ENCODE measurements at places on chromosomes 7 and 10. TPM values are rescaled to one million over a fixed set of nuclear protein-coding genes. Genes with fewer than 3 reads are reported as not detected.

DNA sequence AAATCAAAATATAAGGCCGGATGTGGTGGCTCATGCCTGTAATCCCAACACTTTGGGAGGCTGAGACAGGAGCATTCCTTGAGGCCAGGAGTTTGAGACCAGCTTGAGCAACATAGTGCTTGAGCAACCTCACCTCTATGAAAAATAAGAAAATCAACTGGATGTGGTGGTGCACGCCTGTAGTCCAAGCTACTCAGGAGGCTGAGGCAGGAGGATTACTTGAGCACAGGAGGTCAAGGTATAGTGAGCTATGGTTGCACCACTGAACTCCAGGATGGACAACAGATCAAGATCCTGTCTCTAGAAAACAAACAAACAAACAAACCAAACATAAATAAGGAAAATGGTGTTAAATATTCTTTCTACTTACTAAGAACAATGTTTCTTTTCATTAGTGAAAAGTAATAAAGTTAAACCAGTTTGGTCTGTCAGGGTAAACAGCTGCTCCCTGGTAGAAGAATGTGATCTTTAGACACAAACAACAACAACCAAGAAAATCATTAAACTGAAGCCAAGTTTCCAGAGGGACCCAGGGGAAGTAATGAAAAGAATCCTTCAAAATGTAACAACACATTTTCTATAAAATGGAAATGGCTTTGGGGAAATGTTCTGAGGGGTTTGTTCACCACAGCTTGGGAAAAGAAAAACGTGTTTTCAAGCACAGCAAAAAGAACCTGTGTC is 17.5 kb upstream of the BAG3 start:
- H3K4me3 ChIP-seq, result no peak overlapping the region
- no peaks in the 10 kb centered on the region for H3K27me3 ChIP-seq
- no peak for DNase-seq

DNA sequence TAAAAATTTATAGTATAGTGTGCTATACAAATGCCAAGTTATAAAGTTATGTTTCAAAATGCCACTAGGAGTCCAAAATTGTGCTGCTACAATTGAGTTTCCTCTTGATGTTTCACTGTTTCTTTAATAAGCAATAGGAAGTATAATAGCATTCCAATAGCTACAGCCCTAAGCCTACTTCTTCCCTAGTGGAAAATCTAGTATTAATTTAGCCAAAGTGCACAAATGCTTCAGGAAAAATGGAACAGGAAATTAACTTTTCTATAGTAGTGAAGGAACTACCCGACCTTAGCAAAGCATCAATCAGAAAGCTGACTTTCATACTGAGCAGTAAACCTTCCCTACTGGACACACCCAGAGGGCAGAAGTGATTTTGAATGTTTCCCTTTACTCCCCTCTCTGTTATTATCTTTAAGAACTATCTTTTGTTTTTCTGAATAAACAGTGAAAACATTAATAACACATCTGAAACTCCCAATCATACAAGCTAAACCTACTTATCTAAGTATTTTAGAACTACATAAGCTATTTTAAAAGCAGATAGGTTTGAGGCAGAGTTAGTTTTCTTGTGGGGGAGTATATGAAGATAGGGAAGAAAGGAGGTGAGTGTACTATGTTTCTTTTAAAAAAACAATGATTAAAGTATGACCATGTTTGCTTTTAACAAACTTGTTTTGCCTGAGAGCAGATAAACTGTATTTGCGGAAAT is 13.7 kb downstream of the CPED1 start:
- no peaks in the 10 kb centered on the region for H3K27me3 ChIP-seq

DNA sequence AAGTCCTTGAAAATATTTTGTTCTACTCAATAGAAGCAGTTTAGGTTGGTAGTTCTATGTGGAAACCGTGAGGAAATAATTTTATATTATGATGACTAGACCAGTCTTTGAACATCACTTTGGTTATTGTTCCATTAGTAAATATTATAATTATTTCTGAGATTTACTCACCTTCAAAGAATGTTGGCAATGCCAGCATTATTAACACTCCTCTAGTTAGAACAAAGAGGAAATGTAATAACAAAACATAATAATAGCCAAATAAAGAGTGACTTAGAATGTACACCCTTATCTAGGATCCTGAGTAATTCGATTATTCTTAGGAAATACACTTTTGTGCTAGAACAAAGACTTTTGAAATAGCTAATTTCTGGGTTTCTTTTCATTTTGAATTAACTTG is 121.1 kb downstream of the CFTR start:
- no peak overlapping the region for H3K4me3 ChIP-seq
- H3K27me3 ChIP-seq, result no peaks in the 10 kb centered on the region
- H3K36me3 ChIP-seq, result no peaks in the 10 kb centered on the region
- DNase-seq, result no peak
- H3K4me1 ChIP-seq, result peaks cover 26% of the 10 kb centered on the region
- H3K27ac ChIP-seq, result no peak overlapping the region

GRCh38 chr7:157577061-157577460 is 240.3 kb downstream of the DNAJB6 start:
- H3K4me1 ChIP-seq, result no peaks in the 10 kb centered on the region
- no peak overlapping the region for H3K27ac ChIP-seq
- H3K36me3 ChIP-seq, result no peaks in the 10 kb centered on the region
- DNase-seq, result no peak
- no peak overlapping the region for H3K4me3 ChIP-seq

DNA sequence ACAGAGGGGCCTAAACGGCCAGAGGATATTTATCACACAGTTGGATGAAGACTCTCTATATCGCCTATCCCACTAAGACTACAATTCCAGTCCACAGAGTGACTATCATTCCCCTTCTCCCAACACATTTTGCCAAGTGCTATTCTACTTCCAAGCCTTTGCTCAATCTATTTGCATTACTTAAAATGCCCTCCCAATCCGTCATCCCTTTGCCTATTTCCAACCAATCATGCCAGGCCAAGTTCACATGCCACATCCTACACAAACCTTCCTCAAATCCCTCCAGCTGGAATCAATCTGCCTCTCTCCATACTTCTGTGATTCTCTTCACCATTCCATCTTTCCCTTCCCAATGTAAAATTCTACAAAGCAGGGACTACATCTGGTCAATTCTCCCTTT is 38.2 kb downstream of the SMURF1 start:
- no peaks in the 10 kb centered on the region for H3K27me3 ChIP-seq
- H3K4me1 ChIP-seq, result peaks cover 37% of the 10 kb centered on the region
- no peaks in the 10 kb centered on the region for H3K36me3 ChIP-seq
- no peak overlapping the region for H3K27ac ChIP-seq
- no peak overlapping the region for H3K4me3 ChIP-seq
- DNase-seq, result no peak

Gene SEMA3A
- total RNA-seq, result 55.4 TPM

DNA sequence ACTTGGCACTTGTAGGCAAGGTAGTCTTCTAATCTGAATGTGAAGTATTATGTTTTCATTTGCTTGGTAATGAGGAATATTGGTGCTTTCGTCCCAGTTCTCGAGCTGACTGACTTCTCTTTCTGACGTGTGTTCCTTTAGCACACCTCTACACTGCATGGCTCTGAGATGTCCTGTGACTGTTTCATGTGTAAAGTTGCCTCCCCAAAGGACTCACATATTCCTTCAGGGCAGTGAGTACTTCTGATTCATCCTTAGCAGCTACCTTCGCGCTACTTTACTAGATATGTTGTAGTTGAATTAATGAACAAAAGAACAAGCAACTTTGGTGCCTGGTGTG is 113.7 kb downstream of the EGFR start:
- H3K36me3 ChIP-seq, result no peaks in the 10 kb centered on the region
- no peak for DNase-seq
- H3K4me1 ChIP-seq, result peaks cover 40% of the 10 kb centered on the region
- no peaks in the 10 kb centered on the region for H3K27me3 ChIP-seq
- H3K27ac ChIP-seq, result peak overlapping the region; percentile 72

Gene FKBP9
- 74.3 TPM for total RNA-seq

Gene LDB3
- 0.09 TPM for total RNA-seq

GRCh38 chr7:23295401-23295697 is 3.8 kb upstream of the MALSU1 start:
- no peak overlapping the region for H3K27ac ChIP-seq
- H3K36me3 ChIP-seq, result no peaks in the 10 kb centered on the region
- H3K27me3 ChIP-seq, result no peaks in the 10 kb centered on the region
- no peak overlapping the region for H3K4me3 ChIP-seq

DNA sequence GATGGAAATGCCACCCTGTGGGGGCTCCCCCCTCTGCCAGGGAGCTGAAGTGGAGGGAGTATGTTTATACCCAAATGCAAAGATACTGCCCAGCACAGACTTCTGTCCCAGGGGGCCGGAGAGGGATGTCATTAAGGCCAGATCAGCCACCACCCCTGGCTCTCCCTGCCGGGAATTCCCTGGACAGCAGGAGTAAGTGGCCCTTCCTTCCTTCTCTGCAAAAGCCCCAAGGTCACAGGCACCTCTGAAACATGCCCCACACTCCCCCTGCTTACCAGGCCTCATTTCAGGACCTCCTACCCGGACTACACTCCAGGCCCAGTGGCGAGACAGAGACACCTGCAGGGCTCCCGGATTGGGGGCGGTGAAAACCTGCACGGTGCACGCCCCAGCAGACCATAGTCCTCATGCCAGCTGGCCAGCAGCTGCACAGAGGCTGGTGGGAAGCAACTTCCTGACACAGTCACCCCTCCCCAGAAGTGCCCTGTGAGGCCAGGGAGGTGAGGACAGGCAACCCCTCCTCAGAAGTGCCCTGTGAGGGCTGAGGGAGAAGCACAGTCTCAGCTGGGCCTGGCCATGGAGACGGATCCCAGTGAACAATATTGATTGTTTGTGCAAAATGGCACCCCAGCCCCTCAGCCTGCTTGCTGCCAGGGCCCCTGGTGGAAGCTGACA is 33.0 kb upstream of the RET start:
- H3K36me3 ChIP-seq, result no peaks in the 10 kb centered on the region
- no peak overlapping the region for H3K4me3 ChIP-seq
- H3K4me1 ChIP-seq, result no peaks in the 10 kb centered on the region
- no peak overlapping the region for H3K27ac ChIP-seq
- no peak for DNase-seq

DNA sequence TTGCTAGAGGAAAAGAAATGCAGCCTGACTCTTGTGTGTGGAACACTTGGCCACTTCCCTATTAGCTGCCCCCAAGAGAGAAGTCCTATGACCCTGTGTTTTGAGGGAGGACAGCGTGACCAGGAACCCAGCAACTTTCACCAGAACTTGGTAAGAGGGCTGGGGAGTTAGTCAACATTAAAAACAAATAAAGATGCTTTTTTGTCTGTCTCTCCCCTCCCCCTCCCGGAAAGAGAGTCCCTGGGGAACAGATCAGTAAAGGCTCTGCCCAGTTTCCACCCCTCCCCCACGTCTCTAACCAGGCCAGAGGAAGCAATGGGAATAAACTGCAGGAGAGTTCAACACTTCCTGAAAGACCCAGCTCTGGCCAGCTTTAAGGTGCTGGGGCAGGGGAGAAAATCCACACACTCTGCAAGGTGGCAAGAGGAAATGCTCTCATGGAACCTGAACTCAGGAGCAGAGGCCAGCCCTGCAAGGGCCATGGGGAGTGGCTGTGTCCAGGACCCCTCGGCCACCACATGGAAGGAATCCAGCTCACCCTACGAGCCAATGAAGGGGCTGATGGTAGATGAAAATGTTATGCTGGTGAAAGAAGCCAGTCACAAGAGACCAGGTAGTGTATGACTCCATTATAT is 21.5 kb downstream of the SH3PXD2A start:
- H3K36me3 ChIP-seq, result no peaks in the 10 kb centered on the region
- H3K27me3 ChIP-seq, result no peaks in the 10 kb centered on the region
- peaks cover 47% of the 10 kb centered on the region for H3K4me1 ChIP-seq
- DNase-seq, result no peak
- H3K27ac ChIP-seq, result no peak overlapping the region

DNA sequence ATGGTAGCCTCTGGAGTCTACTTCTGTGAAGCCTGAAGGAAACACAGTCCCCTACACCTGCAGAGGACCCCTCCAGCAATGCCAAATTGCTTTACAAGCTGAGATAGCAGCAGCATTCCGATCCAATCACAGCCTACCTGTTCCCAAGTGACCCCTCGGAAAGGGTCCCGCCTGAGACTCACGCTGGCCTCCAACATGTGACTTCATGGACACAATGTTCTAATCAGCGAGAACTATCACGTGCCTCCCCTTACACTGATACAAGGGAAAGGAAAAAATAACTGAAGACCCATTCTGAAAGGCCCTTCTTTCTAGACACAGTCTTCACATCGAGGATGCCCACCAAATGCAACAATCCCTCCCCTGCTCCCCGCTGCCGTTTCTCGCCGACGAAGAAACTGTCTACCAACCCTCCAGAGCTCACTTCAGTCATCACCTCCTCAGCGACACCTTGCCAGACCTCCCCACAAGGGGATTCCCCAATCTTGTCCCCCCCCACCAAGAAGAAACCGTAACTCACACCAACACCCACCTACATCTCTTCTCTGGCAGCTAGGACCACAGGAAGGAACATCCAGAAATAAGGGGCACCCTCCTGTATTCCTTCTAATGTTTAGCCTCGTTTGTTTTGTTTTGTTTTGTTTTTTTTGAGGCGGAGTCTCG is 1.8 kb downstream of the SNX8 start:
- H3K27ac ChIP-seq, result peak overlapping the region; percentile 65
- H3K4me3 ChIP-seq, result no peak overlapping the region
- H3K27me3 ChIP-seq, result no peaks in the 10 kb centered on the region
- peaks cover 34% of the 10 kb centered on the region for H3K4me1 ChIP-seq
- no peak for DNase-seq

Gene NME8
- not detected for total RNA-seq

DNA sequence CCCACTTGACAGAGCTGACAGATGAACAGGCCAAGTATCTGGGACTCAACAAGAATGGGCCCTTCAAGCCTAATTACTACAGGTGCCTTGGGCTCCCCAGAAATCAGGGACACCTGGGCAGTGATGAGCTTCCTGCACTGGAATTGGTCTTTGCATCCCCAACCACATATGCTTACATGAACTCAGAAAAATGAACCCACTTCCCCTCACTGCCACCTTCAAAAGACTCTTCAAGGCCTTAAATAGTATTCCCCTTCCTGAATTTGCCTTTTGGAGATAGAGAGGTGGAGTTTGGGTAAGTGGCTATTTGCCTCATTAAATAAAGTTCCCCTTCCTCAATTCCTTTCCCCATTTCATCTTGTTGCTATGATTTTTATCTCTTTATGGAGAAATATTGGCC is 7.8 kb upstream of the STRIP2 start:
- H3K36me3 ChIP-seq, result no peaks in the 10 kb centered on the region
- H3K4me1 ChIP-seq, result no peaks in the 10 kb centered on the region

Gene IRF5
- 1.2 TPM for total RNA-seq

DNA sequence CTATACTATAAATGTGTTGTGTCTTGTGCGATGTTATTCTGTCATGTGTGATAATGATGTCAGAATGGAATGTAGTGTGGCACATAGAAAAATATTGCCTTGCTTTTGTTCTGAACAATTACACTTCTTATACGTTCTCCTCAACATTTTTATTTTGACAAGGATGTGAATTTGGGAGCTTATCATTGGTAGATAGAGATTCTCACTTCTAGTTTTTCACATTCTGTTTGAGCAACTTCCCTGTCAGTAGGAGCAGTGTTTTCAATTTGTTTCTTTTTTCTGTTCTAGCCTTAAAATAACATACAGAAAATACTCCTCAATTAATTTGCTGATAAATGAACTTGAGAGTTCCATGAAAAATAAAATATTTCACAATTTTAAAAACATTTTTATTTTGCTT is 17.6 kb downstream of the SUN3 start:
- DNase-seq, result no peak
- H3K36me3 ChIP-seq, result no peaks in the 10 kb centered on the region
- no peak overlapping the region for H3K4me3 ChIP-seq
- H3K27ac ChIP-seq, result no peak overlapping the region
